SW 1271 (cell line): ENCODE measurements at places on chromosomes 5 and 9.
A peak's percentile ranks its signal among the peaks of the same experiment; 100 is the strongest.

DNA sequence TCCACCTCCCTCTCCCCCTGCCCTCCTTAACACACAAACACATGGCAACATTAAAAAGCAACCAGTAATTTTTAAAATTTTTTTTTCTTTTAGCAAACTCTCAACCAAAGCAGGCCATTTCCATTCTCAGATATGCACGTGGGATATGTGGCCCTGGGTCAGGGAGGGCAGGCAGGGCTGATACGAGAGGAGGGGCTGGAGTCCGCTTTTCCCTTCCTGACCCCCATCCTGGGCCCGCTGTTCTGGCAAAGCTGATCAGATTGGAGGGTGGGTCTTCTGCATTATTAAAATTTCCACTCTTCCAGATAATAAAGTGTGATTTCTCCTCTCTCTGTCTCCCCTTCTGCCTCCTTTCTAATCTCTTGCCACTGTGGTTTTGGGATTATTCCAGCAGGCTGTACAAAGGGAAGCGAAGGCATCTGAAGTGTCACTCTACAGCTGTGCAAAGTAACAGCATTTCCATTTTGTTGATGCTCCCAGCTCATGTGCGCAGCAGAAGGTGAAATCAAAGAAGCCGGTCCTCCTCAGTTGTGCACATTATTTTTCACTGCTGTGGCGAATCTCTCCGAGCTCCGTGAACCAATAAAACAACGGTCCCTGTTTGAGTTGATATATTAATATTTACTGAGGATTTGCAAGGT lies 12.0 kb downstream of the IRX1 start:
- DNase-seq = no peak

DNA sequence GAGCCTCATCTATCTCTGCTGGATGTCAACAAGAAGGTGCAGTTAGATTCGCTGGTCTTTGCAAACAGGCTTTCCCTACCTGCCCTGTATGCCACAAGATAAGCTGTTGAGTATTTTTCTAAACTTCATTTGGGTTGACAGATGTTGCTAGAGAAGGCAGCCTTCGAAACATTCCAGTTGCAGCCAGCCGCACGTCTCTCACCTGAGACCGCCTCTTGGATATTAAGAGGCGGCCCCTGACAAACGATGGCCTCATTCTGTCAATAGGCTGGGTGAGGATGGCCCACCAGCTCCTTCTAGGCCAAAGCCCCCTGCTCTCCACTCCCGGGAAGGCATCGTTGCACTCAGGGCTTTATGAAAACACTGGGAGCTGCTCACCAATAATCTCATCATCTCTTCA lies 181.6 kb downstream of the DAB2IP start:
- no peak for DNase-seq

GRCh38 chr9:19138084-19138483 lies 10.8 kb upstream of the PLIN2 start:
- no peak for DNase-seq

DNA sequence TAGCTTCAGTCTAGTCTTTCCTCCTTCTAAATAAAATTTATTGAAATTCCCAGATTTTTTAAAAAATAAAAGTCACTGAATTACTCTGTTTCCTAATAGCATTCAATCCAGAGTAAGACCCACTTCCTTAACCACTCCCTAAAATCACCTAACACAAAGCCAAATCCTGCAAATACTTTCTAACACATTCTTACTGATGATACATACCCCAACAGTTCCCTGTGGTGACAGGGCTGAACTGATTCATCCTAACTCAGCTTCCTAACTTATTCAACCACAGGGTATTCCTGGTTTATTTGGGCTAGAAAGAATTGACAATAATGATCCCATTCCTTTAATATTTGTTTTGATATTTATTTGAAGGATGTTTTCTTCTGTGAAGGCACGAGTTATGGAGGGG lies 40.7 kb upstream of the ZNF300 start:
- DNase-seq = no peak

DNA sequence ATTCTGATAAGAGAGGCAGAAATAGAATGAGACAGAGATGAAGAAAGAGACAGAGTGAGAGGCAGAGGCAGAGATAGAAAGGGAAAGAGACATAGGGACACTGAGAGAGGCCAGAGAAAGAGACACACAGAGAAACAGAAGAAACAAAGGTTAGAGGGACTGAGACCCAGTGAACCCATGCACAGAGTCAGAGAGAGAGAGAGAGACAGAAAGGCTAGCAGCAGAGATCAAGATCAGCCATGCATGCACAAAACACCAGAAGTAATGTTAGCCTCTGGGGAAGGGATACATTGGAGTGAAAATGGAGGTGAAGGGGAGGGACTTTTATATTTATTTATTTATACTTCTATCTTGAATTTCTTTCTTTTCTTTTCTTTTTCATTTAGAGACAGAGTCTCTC lies 14.1 kb upstream of the SPARC start:
- no peak for DNase-seq

GRCh38 chr5:167759057-167759821 lies 532.2 kb upstream of the WWC1 start:
- no peak for DNase-seq

DNA sequence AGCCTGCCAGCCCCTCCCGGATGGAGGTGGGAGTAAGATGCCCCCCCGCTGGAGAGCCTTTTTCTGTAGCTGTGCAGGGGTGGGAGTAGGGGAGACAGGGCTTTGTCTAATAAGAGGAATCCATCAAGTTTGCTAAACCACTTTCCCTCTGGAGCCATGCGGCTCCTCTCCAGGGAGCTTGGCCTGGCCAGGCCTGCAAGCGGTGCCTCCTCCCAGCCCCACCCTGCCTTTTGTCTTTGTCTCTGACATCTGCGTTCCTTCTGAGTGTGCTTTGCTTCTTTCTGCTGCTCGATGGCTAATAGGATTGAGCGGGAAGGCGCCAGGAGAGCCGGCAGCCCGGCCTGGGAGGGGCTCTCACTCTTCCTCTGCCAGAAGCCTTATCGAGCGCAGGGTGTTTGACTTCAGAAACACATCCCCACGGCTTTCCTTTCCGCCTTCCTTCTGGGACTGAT lies 26.7 kb upstream of the FCN1 start:
- DNase-seq = no peak

- DNase-seq = no peak
Observed at GRCh38 chr5:43231977-43232376, 40.0 kb downstream of the NIM1K start.

DNA sequence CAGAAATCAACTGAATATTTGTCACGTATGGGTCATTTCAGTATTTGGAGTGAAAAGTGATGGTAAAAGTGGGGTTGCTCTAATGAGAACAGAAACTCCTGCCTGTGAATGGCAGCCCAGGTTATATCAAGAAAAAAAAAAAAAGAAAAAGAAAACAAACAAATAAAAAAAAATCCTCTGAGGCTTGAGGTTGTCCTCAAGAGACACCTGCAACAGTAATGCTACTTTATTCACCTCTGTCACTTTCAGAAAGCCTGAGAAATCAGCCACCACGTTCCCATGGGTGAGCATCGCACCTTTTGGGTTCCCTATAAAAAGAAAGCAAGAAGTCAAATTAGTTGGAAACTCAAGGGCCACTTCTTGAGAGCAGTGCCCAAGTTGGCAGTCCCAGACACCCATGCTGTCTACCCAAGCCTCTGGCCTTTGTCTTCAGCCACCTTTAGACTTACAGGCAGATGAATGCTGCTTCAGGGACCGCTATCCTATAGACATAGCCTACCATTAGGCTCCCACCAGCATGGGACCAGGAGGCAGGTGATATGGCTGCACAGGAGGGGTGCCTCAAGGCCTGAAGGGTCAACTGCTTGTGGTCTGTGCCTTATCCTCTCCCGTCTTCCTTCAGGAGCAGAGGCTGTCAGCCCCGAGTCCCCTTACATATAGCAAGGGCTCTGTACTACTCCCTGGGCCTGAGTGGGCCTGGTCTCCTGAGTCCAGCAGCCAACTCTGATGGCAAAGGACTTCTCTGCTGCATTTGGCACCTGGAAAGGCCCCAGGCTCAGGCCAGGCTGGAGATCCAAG lies 31.1 kb upstream of the MEIKIN start:
- DNase-seq = no peak

- DNase-seq = no peak
Observed at GRCh38 chr5:42990892-42991291, 49.2 kb downstream of the ANXA2R start.

DNA sequence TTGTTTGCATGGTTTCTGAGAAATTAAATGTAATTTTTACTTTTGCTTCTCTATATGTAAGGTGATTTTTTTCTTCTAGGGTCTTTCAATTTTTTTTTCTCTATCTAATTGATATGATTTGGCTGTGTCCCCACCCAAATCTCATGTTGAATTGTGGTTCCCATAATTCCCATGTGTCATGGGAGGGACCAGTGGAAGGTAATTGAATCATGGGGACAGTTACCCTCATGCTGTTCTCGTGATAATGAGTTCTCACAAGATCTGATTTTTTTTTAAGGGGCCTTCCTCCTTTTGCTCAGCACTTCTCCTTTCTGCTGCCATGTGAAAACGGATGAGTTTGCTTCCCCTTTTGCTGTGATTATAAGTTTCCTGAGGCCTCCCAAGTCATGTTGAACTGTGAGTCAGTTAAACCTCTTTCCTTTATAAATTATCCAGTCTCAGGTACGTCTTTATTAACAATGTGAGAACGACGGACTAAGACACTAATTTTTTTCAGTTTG lies 150.8 kb downstream of the MTRR start:
- no peak for DNase-seq

DNA sequence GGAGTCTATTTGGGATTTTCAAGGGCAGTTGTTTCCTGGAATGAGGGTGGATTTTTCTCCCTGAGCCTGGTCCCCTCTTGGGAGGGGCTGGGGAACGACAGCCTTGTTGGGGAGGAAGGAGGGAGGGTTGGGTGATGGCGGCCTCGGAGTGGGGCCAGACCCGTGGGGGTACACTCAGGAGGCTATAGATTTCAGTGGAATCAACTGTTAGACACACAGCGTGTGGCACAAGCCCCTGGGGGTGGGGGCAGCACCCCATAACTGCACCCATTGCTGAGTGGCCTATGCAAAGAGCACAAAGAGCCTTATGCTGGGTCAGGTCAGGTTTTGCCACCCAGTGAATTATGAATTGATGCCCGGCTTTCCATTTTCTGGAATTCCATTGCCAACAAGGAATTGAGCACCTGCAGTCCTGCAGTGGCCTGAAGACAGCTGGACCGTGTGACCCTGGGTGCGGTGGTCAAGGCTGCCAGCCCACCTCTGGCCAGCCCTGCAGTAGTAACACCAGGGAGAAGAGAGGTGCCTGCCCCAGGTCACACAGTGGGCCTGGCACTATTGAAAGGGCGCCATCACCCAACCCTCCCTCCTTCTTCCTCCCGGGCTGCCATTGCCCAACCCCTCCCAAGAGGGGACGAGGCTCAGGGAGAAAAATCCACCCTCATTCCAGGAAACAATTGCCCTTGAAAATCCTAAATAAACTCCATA lies 8.4 kb downstream of the MYMK start:
- DNase-seq = no peak

- peak; percentile 41 for DNase-seq
Observed at GRCh38 chr9:126781186-126782052, 23.4 kb upstream of the ZBTB43 start.

DNA sequence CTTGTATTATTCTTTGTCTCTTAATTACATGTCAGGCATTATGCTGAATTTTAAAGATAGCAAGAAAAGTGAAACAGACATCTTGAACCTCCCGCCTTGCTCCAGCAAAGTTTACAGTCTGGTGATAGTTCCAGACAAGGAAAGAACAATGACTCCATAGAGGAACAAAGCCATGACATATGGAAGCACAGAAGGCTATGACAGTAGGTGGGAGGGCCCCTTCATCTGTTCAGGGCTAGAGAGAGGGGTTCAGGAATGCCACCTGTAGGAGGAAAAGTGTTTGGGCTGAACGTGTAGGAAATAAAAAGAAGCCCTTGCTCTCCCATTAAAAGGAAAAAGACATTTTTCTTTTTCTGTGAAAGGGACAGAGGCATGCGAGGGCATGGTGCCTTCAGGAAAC lies 315.6 kb downstream of the TRIM32 start:
- DNase-seq = no peak

GRCh38 chr5:143011585-143011984 lies 241.4 kb downstream of the ARHGAP26 start:
- no peak for DNase-seq

- DNase-seq = no peak
Observed at GRCh38 chr9:123395276-123395688, 39.3 kb downstream of the CRB2 start.

DNA sequence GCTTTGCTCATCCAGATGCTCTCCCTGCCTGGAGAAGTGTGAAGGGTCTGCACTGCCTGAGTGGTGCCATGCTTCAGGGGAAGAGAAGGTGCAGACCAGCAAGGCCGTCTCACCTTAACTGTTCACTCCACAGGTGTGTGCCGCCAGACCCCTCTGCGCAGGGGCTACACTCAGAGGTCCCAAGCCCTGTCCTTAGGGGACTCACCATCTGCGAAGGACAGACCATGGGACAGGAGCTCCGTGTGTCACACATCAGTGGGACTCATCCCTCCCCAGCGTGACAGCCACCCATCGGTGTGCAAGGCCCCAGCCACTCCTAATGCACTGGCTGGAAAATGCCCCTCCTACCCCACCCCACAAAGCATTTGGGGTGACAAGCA lies 142.9 kb downstream of the OLFM1 start:
- DNase-seq = no peak

GRCh38 chr5:179380211-179381035 lies 35.2 kb upstream of the ADAMTS2 start:
- DNase-seq = no peak

- DNase-seq = no peak
Observed at GRCh38 chr9:96758845-96759673, 18.8 kb downstream of the ZNF510 start.

DNA sequence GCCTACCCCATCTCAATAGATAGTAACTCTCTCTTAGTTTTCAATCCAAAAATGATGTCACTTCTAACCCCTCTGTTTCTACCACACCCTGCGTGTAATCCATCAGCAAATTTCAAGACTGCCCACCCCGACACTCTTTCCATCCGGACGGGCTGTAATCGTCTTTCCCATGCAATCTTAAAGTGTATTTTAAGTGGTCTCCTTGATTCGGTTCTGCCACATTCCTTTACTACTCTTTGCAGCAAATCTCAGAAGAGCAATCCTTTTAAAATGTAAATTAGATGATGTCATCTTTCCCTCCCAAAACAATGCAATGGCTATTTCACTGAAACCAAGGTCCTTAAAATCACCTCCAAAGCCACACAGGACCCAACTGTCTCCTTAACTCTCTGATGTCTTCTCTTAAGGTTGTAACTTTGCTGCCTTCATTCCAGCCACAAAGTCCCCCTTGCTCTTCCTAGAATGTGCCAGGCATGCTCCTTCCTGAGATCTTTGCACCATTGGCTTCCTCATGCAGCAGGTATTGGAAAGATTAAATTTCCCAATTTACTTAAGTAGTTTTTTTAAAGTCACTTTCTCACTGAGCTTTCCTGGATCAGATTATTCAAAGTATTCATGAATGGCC lies 932.5 kb upstream of the WWC1 start:
- no peak for DNase-seq

GRCh38 chr5:58751222-58751837 lies 168.5 kb downstream of the RAB3C start:
- DNase-seq = peak; percentile 35

GRCh38 chr5:130706696-130707095 lies 458.4 kb downstream of the HINT1 start:
- no peak for DNase-seq

GRCh38 chr9:20391208-20391607 lies 231.1 kb downstream of the MLLT3 start:
- DNase-seq = no peak
